ENCODE measurements at places on chromosomes 7 and 10.

GRCh38 chr7:41219276-41219675, 483.6 kb downstream of the INHBA start:
- no peak for DNase-seq

DNA sequence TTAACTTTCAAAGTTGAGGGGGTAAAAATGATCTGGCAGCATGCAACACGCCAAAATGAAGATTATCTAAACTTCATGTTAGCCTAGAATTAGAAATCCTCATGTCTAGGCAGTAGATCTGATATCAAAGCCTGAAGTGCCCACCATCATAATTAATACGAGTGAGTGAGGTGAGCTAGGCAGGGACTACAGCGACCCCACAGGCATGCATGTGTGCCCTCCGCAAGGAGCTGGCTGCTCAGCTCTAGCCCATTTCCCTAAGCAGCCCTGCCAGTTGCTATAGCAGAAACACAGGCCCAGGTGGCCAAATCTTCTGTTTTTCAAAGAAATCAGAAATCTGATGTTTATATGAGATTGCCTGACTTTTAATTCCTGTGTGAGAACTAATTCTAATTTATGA, 93.1 kb upstream of the IFRD1 start:
- DNase-seq: no peak

GRCh38 chr7:41881331-41882130, 178.6 kb upstream of the INHBA start:
- DNase-seq: peak; percentile 97

DNA sequence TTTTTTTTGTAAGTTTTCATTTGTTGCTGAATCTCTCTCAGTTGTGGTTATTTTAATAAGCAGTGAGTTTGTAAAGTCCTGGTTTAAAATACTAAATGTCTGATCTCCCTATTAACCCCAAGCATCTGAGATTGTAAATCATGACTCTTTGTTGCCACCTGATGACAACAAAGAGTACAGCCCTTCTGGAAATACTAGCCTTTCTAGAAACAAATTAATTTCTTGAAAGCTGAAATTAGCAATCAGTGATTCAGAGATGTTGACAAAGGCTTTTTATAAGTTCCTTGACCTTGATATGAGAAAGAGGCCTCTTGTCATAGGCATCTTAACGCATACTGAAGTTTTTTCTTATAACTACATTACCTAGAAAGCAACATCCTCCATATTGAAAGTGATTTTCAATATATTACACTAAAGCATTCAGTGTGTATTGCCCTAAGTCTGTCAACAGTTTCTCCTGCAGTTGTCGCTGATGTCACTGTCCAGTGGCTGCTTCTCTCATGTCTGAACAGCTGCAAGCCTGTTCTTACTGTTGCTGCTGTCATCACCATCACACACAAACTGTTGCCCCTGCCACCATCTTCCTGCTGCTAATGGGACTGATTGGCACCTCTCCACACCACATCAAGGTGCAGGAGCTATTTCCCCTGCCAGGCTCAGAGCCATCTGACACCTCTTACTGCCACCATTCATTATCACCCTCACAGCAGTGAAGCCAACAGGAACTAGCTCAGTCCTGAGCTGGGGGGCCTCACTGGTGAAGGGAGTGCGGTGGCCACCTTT, 95.1 kb upstream of the LRGUK start:
- DNase-seq: no peak

DNA sequence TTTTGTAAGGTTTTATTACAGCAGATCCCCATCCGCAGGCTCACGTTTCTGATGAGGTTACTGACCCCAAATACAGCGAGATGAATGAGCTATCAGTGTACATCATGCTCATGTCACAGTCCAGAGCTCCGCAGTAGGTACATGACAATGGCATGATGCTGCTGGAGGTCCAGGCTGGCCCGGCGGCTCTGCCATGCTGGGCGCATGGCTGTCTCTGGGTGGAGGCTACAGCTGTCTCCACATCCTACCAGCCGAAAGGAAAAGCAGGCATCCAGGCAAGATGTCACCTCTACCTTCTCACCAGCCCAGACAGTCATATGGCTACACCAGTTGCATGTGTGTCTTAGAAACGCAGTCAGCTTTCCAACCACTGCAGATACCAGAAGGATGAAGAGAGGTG, 90.9 kb upstream of the RNF32 start:
- no peak for DNase-seq

DNA sequence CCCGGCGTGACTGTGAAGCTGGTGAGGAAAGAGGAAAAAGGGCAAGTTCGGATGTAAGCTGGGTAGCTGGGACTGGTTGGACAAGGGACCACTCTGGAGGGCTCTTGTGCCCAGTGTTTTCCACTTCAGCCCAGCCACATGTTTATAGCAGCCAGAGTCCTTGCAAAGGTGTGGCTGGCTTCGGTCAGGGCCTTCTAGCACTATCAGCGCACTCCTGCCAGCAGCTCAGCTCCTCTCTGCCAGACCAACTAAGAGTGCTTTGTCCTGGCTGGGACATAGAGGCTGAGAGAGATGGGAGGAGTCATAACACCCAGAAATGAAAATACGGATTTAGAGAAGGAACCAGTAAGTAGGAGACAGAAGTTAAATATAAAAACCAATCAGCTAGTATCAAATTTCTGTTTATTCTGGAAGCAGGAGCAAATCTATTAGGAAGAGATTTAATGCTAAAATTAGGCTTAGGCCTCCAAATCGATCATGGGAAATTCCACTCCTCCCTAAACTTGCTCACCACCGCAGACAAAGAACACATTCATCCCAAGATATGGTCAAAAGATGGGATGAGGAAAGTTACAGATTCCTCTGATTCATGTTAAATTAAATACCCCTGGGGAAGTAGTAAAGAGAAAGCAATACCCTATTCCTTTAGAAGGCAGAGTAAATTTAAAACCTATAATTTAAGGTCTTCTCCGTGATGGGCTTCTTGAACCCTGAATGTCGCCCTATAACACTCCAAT, 135.0 kb downstream of the RALA start:
- no peak for DNase-seq

- no peak for DNase-seq
Observed at GRCh38 chr7:102321351-102322201, 34.7 kb downstream of the SPDYE6 start.

All from hematopoietic multipotent progenitor cell (in vitro differentiated cells).